ENCODE measurements at places on chromosomes 1 and 21.
A peak's percentile ranks its signal among the peaks of the same experiment; 100 is the strongest.

- DNase-seq: no peak
Measured at GRCh38 chr1:31570906-31571305, 5.4 kb upstream of the TINAGL1 start.

DNA sequence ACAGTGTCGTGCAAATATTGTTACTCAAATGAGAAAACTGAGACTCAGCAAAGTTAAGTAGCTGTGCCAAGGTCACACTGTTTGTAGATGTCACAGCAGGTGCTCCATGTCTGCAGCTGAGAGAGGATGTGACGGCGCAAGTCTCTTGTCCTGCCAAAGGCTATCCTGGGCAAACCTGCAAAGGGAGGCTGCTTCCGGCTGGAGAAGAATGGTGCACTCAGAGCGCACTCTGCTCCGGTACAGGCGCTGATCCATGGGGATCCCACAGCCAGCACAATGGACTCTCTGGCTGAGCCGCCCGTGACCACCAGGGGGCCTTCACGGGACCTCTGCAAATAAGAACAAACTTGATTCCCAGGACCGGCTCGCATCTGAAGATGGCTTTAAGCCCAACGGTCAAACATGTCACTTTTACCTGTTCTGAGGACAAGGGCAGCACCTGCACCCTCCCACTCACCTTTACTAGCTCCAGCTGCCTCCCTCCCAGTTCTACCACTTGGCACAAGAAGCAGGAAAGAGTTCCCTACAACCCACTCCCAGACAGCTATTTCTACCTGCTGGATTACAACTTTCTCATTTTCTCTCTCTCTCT lies 21.9 kb downstream of the RD3 start:
- no peak for DNase-seq

- DNase-seq: no peak
Measured at GRCh38 chr1:22800629-22801028, 90.0 kb downstream of the EPHB2 start.

GRCh38 chr1:157517016-157517415 lies 35.3 kb downstream of the FCRL5 start:
- no peak for DNase-seq

DNA sequence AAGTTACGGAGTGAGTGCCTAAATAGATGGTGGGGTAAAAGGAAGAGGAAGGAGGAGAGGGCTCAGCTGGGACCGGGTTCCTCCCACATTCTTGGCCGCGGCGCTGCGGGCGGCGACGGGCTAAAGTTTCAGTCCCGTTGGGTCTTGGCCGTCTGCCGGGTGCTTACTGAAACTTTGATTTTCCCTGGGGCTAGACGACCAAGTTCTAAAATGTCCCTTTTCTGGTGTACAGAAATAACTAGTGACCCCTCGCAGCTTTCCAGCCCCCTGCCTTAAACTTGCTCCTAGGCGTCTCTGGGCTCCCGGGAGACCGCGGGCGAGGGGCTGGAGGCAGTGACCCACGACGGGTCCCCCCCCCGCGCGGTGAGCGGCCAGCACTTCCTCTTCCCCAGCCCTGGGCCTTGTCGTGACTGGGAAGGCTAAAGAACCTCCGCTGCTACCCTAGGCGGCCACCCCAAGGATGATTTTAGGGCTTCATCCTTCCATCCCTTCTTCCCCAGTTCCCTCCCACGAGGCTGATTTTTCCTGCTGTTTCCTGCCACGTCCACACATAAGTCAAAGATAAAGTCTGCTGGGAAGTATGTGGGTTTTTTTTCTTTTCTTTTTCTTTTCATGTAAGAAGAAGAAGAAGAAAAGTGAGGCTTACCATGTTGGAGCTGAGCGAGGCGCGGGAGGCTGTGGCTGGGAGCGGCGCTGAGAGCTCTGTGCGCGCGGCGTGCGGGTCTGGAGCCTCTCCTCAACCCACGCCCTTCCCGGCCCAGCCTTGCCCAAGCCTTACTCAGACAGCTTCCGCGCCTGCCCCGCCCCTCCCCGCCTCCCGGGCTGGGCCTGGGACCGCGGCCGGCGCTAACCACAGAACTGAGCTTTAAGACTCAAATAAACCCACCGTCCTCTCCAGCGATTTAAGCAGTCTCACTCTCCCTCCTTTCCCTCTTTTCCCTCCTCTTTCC lies at the start of gene S100A11:
TSS of gene S100A11 (minus strand) at position 738 of the 950 bp plus-strand sequence. CDS start at position 649, 89 bp downstream.
- DNase-seq: peak; percentile 85
